NCI-H345 (cell line): ENCODE measurements at places on chromosomes 16 and 17.

- DNase-seq, result no peak
These were observed 7.8 kb upstream of the SLC38A10 start for GRCh38 chr17:81302861-81303333.

- DNase-seq, result no peak
These were observed 427.9 kb downstream of the CDH11 start for GRCh38 chr16:64693946-64694345.

- no peak for DNase-seq
These were observed 13.3 kb upstream of the RAI1 start for GRCh38 chr17:17667947-17668346.

- DNase-seq, result peak; percentile 91
These were observed 20.0 kb upstream of the LRRC75A start for GRCh38 chr17:16512011-16512410.

- DNase-seq, result no peak
These were observed 559.1 kb upstream of the SALL1 start for GRCh38 chr16:51710186-51710585.

DNA sequence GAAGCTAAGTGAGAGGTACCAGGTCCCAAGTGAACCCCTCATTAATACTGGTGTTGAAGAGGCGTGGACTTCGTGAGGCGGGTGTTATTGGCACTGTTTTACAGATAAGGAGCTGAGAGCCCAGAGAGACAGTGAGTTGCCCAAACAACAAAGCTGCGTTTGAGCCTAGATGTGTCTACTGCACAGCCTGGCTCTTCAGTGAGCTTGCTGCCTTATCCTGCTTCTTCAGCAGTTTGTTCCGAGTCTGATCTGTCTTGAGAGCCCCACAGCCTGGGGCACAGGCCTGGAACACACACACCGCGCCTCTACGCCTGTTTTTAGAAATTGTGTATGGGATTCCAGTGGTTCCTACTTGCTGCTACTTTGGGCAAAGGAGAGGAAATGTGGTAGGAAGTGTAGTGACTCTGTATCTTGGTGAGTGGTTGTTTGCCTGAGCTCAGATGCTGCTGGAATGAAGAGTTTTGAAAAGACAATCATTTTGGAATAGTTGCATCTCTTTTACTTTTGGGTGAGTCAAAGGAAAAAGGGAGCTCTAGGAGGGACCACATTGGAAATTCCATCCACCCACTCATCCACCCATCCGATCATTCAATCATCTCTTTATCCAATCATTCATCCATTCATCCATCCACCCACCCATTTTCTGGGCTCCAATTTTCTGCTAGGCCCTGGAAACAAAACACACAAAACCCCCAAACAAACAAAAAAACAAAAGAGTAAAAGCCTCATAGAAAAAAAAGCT lies 22.3 kb upstream of the PLCG2 start:
- DNase-seq, result no peak

DNA sequence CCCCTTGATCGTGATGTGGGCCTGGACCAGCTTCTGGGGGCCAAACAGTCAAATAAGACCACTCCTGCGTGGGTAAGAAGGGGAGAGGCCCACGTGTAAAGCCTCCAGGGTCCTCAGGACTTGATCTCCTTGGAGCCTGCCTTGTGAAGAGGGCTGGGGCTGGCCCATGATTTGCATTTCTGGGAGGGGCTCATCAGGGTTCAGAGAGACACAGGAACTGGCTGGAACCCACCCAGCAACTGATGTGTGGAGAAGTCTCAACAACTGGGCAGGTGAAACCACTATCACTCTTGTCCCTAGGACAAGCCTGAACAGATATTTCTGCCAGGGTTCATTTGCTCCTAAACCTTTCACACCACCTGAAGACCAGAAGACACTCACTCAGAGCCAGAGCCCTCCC lies 214.7 kb downstream of the ZNF423 start:
- DNase-seq, result no peak

DNA sequence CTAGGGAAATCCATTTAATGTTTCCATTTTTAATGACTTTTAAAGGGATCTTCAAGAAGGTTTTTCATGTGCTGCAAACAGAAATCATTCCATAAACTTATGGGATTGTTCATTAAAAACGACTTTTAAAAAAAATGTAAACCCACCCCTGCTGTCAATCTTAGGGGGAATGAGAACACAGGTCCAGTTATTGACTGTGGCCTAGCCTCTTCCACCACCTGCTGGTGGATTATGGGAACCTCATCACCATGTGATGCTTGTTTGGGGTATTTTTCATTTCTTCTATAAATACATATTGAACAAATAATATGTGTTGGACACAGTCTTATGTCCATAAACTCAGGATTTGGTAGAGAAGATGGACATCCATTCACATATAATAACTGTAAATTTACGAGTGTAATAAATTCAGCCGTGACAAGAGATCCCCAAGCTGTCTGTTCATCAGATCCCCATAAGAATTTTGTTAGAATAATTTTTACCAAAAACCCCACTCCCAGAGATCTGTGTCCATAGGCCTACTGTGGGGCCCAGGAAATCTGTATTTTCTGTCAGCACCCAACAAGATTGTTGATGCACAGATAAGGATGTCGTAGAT lies 42.0 kb upstream of the TMC5 start:
- DNase-seq, result peak; percentile 62

- peak; percentile 47 for DNase-seq
These were observed 32.1 kb downstream of the ABR start for GRCh38 chr17:1147664-1148063.

GRCh38 chr17:19021622-19022083 lies 17.1 kb upstream of the FAM83G start:
- no peak for DNase-seq

GRCh38 chr16:24996301-24996700 lies 18.9 kb downstream of the ARHGAP17 start:
- no peak for DNase-seq

DNA sequence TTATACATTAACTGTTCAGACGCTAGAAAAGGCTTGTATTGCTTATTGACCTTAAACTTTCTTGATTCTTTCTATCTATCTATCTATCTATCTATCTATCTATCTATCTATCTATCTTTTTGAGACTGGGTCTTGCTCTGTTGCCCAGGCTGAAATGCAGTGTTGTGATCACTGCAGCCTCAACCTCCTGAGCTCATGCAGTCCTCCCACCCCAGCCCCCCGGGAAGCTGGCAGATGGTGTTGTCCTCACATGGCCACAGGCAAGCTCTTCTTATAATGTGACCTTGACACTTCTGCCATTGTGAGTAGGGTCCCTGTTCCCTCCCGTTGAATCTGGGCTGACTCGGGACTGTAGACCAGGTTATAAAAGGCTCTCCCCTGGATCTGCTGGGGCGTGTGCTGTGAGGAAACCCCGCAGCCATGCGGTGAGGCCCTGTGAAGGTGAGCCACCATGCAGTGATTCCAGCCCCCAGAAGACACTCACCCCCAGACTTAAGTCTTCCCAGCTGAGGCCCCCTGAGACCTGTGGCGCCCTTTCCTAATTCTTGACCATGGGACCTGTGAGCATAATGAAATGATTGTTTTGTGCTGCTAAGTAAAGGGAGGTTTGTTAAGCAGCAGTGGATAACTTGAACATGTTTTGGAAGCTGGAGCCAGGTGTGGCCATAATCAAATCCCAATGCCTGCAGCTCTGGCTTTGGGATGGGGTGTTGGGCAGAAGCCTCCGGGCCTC lies 54.3 kb downstream of the RPTOR start:
- no peak for DNase-seq

DNA sequence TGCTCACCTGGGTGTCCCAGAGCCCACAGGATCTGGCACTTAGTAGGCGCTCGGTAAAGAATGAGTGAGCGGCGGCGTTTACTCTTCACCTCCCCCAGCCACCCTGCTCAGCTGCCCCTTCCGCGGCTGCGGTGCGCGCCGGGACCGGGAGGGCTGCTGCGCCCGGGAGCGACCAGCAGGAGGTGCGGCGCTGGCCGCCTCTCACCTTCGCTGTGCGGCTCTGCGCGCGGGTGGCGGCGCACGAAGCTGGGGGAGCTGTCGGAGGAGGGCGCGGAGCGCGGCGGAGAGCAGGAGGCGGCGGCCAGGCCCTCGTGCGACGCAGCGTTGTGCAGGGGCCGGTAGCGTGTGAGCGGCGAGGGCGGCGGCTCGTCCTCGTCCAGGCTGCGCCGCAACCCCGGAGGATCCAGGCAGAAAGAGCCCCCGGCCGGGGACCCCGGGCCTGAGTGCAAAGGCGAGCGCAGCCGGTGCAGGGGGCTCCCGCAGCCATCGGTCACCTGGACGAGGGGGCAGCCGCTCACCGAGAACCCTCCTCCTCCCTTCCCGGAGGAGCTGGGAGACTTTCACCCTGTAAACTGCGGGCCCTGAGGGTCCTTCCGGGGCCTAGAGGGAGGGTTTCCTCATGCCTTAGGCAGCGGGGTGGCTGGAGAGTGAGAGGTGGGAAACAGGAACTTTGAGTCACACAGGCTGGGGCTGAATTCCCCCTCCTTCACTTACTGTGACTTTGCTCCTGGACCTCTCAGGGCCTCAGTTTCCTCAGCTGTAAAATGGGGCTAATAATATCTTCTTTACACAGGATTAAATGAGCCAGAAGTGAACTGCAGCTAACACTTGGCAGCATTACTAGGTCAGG lies 12.5 kb downstream of the SAMD14 start:
- no peak for DNase-seq

DNA sequence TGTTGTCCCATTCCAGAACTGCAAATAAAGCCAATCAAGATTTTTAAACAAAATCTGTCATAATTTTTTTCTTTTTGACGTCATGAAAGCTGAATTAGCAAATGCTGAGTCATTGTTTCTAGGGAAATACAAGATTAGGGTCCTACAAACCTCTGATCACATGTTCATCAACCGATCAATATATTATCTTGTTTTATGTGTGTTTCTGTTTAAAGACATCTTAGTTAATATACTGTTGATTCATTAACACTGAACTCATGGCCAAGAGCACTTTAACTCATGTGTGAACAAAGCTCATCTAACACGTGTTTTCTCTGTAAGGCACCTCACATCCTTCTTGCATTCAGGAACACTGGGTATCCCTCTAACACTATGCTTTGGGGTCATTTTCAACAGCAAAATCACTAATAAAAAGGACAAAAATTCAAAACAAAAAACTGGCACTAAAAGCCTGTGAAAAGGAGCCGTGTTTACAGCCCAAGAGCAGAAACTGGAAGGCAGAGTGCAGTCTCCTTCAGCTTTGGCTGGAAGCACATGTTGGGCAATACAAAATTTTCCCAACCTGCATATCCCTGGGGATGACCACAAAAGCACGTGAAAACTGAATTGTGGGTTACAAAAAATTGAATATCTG lies 102.5 kb downstream of the PARN start:
- DNase-seq, result no peak

DNA sequence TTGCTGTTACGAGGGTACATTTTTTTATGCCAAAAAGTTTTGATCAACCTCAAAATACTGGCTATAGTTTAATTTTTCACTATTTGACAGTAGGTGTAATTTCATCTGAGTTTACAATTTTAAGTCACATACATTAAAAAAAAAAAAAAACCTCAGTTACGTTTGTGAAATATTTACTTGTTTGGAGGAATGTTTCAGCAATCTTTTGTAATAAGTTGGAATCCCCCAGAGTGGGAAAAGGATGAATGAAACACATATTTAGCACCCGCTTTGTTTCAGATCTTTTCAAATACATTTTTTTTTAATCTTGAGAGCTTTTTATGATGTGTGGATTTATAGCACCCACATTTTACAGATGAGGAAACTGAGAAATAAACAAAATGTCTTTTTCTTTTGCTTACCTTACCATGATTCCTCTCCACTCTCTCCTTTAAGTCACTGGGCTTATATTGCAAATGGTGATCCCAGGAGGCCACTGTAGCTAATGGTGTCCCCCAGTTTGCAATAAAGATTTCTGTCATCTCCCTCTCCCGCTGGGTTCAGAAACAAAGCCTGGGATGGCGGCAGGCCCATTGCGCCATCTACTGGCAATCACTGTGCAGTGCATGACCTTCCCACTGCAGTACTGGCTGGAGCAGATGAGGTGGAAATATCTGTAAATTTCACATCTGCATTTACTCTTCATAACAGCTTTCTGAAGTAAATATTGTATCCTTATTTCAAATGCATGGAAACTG lies 27.7 kb downstream of the TBC1D3B start:
- DNase-seq, result peak; percentile 44

GRCh38 chr17:296379-296778 lies 56.2 kb downstream of the RPH3AL start:
- no peak for DNase-seq

- DNase-seq, result no peak
These were observed 317.2 kb upstream of the MYOCD start for GRCh38 chr17:12348476-12348875.

DNA sequence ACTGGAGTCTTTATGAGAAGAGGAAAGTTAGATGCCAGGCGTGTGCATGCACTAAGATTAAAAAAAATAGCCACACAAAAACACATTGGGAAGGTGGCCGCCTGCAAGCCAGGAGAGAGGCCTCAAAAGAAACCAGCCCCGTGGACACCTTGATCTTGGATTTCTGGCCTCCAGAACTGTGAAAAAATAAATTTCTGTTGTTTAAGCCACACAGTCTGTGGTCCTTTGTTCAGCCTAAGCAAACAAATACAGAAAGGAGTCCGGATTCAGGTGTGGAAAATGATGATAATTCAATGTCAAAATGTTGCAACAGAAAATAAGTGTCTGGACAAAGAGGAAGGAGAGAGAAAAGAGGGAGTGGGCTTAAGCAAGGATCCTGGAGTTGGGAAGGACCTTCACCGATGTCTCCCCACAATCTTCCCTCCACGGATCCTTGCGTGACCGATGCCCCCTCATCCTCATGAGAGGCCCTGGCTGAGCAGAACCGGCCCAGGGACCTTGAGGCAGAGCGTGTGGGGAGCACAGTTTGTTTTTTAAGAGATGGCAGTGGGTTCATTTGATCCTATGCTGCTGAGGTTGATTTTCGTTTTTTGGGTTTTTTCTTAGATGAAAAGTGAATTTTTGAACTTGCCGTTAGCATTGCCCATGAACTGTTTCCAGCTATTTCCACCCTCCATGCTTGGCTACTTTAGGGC lies 133.2 kb downstream of the IRX3 start:
- no peak for DNase-seq

GRCh38 chr16:1818873-1819525 lies 7.6 kb downstream of the HAGH start:
- no peak for DNase-seq

- no peak for DNase-seq
These were observed 756.4 kb downstream of the CDH11 start for GRCh38 chr16:64365448-64365931.

GRCh38 chr16:73050201-73051099 lies 2.5 kb upstream of the ZFHX3 start:
- peak; percentile 53 for DNase-seq

DNA sequence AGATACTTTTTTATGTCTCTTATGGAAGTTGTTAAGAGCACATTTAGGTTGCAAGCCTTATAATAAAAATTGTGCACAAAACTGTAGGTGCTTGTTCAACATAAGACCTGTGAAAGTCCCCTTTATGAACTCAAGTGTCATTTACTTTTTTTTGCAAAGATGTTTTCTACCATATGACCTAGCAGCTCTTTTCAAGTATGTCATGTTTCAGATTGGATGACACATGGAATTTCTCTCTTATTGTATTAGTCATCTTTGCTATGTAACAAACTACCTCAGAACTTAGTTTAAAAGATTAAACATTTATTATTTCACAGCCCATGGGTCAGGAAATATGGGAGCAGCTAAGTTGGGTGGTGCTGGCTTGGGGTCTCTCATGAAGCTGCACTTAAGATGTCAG lies 57.9 kb downstream of the PHKB start:
- DNase-seq, result no peak
